ENCODE measurements at places on chromosomes 12 and 14. TPM values are rescaled to one million over a fixed set of nuclear protein-coding genes. Genes with fewer than 3 reads are reported as not detected.
A peak's percentile ranks its signal among the peaks of the same experiment; 100 is the strongest.

SOX5 gene
- polyA plus RNA-seq, result 3.5 TPM

- no peak overlapping the region for H3K4me3 ChIP-seq
- H3K27ac ChIP-seq, result peak overlapping the region; percentile 43
- no peaks in the 10 kb centered on the region for H3K4me1 ChIP-seq
These were observed 237.1 kb downstream of the SLC41A2 start for GRCh38 chr12:104721039-104721405.

DNA sequence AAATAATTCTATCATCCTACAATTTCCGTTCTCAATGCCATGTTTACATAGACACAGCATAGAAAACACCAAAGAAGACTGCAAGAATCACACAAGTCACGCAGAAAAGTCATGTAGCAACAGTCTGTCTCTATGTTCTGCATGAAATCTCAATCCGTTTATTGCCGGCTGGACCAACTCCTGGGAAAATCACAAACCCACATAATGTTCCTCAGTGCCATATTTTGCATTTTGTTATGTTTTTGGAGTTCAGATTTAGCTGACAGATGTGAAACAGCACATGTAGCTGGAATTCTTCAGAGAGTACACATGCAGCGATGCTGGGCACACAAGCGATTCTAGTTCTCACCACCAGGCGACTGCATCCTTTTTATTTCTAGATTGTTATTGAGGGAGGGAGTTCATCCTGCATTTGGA is 193.1 kb downstream of the APAF1 start:
- H3K36me3 ChIP-seq, result no peaks in the 10 kb centered on the region
- H3K27ac ChIP-seq, result no peak overlapping the region
- no peaks in the 10 kb centered on the region for H3K27me3 ChIP-seq
- H3K4me3 ChIP-seq, result no peak overlapping the region
- H3K4me1 ChIP-seq, result no peaks in the 10 kb centered on the region
- no peak for DNase-seq

DNA sequence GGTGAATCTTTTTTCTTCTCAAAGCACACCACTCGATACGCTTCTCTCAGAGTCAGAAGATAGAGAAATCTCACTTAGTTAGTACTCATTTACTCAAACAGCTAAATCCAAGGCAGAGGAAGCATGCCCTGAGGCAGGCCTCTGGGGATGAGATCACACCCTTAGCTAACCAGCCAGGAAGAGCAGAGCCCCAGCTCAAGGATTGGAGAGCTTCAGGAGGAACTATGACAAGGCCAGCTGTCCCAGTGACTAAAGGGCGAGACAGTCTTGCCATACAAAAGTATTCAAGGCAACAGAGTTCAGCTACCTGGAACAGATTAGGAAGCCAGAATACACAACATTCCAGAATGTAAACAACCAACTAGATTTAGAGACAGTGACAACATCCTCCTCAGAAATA is 197.7 kb upstream of the CCDC196 start:
- no peak for DNase-seq
- H3K36me3 ChIP-seq, result no peaks in the 10 kb centered on the region
- no peak overlapping the region for H3K27ac ChIP-seq
- H3K4me3 ChIP-seq, result no peak overlapping the region

DNA sequence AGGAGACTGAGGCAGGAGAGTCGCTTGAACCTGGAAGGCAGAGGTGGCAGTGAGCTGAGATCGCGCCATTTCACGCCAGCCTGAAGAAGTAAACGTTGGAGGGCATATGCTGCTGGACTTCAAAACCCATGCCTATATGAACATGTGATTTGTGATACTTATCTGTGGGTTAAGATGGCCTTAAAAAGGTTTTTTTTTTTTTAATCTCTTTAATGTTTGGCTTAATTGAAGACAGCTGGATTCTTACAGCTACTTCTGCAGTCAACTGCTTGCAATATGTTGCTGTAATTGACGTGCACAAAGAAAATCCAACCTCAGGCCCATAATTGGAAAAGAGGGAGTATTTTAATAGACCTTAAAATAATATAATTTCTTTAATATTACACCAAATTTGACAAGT is 1.5 kb upstream of the B3GNT4 start:
- no peak overlapping the region for H3K4me3 ChIP-seq
- H3K4me1 ChIP-seq, result peaks cover 25% of the 10 kb centered on the region

SERPINA10 gene
- 0.90 TPM for polyA plus RNA-seq

PTCSC3 gene
- not detected for polyA plus RNA-seq

GRCh38 chr12:85979641-85980040 is 105.5 kb downstream of the NTS start:
- no peak for DNase-seq
- H3K4me3 ChIP-seq, result no peak overlapping the region
- H3K27ac ChIP-seq, result no peak overlapping the region
- H3K27me3 ChIP-seq, result no peaks in the 10 kb centered on the region
- no peaks in the 10 kb centered on the region for H3K4me1 ChIP-seq
- no peaks in the 10 kb centered on the region for H3K36me3 ChIP-seq

GRCh38 chr12:109269428-109269827 is 39.7 kb downstream of the FOXN4 start:
- no peak overlapping the region for H3K27ac ChIP-seq
- H3K27me3 ChIP-seq, result peaks cover 8% of the 10 kb centered on the region
- no peak overlapping the region for H3K4me3 ChIP-seq
- peaks cover 24% of the 10 kb centered on the region for H3K36me3 ChIP-seq

- H3K4me3 ChIP-seq, result no peak overlapping the region
- H3K27ac ChIP-seq, result no peak overlapping the region
- no peak for DNase-seq
- H3K27me3 ChIP-seq, result no peaks in the 10 kb centered on the region
These were observed 17.1 kb upstream of the ADGRD1 start for GRCh38 chr12:130936561-130936960.

- H3K36me3 ChIP-seq, result no peaks in the 10 kb centered on the region
- H3K4me3 ChIP-seq, result no peak overlapping the region
- H3K4me1 ChIP-seq, result no peaks in the 10 kb centered on the region
- no peak for DNase-seq
These were observed 68.6 kb downstream of the PPM1A start for GRCh38 chr14:60317609-60318008.

DNA sequence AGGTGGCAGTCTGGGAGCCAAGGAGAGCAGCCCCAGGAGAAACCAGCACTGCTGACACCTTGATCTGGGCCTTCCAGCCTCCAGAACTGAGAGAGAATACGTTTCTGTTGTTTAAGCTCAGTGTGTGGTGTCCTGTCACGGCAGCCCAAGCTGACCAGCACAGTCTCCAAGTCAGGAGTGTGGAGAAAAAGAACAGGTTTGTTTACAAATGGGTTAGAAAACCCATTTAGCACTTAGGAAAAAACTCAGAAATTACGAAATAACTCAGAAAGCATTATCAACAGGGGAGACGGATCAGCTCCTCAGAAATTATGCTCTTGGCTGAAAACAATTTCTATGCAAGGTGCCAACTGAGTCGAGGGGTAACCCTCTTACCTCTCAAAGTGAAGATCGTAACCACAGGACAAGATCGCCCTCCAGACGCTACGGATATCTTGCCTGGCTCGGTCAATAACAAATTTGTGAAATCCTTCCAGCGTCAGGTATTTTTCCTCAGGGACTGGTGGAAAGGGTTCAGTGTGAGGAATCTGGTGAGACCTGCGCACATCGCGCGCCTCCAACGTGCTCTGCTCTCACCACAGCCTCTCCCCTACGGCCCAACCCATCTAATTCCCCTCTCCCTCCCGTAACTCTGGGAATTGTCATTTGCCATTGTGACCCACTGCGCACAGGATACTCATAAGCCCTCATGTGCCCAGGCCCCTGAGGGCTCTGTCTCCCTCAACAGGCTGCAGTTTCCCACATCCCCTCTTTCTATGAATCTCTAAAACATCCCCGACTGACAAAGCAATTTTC is 50.2 kb downstream of the TRAFD1 start:
- peaks cover 67% of the 10 kb centered on the region for H3K36me3 ChIP-seq
- no peak overlapping the region for H3K4me3 ChIP-seq
- H3K27me3 ChIP-seq, result no peaks in the 10 kb centered on the region
- no peak overlapping the region for H3K27ac ChIP-seq

FOXA1 gene
- 36.0 TPM for polyA plus RNA-seq

RNASE13 gene
- 0.09 TPM for polyA plus RNA-seq

CAPZA3 gene
- 0.04 TPM for polyA plus RNA-seq

DNA sequence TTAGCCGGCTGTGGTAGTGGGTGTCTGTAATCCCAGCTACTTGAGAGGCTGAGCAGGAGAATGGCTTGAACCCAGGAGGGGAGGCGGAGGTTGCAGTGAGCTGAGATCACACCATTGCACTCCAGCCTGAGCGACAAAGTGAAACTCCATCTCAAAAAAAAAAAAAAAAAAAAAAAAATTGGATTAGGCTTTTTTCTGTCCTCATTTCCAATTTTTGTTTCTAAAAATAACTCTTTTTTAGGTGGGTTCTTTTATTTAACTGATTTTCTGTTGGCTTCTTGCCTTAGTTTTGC is 863.7 kb downstream of the LRFN5 start:
- no peak overlapping the region for H3K27ac ChIP-seq
- no peak for DNase-seq
- H3K27me3 ChIP-seq, result no peaks in the 10 kb centered on the region

DNA sequence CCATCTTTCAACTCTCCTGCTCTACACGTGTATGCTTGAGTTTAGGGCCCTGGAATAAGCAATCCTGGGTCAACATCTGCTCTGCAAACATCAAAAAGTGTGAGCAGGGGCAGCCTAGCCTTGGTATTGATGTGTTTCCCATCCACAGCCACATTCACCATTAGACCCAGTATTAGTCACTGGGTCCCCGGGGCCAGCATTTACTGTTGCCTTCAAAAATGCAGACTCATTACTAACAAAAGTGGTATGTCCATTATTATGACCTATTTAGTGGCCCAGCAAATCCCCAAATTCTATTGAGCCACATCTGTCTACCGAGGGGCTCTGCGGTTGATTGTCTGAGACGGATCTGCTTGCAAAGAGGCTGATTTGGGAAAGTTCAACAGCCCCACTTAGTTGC is 661.8 kb downstream of the DIO2 start:
- no peaks in the 10 kb centered on the region for H3K27me3 ChIP-seq
- H3K4me1 ChIP-seq, result peaks cover 16% of the 10 kb centered on the region
- H3K4me3 ChIP-seq, result no peak overlapping the region
- no peak for DNase-seq

GRCh38 chr14:49194067-49194466 is 392.1 kb downstream of the RPS29 start:
- no peak overlapping the region for H3K27ac ChIP-seq
- H3K36me3 ChIP-seq, result no peaks in the 10 kb centered on the region
- no peaks in the 10 kb centered on the region for H3K4me1 ChIP-seq
- DNase-seq, result no peak
- no peak overlapping the region for H3K4me3 ChIP-seq

CISTR gene
- not detected for polyA plus RNA-seq

All from large intestine (tissue), 12 donors.